SW480 (cell line): ENCODE measurements at places on chromosomes 13 and 19.
A peak's percentile ranks its signal among the peaks of the same experiment; 100 is the strongest.

DNA sequence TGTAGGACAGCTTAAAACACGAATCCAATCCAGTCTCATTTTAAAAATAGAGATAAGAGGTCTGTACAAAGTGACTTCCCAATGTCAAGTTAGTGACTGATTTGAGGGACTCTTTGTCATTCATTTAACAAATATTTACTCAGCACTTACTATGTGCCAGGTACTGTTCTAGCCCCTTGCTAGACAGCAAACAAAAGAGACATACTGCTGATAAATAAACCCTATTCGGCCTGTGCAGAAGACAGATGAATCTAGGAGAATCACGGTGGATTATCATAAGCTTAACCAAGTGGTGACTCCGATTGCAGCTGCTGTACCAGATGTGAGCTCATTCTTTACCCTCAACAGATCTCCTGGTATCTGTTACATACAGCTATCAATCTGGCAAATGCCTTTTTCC, 6.4 kb upstream of the ELF1 start:
- DNase-seq: no peak

DNA sequence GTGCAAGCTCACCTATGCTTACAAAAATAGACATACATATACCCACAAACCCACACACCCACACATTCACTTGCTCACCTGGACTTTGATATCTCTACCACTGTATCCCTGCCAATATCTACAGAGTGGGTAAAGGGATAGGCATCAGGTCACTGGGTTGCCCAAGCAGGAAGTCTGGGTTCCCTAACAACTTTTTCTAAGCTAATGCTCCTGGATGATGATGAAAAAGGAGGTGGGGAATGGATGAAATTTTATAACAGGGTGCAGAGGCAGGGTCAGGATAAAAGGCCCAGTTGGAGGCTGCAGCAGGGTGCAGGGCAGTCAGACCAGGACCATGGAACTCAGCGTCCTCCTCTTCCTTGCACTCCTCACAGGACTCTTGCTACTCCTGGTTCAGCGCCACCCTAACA, at the start of gene CYP2B6:
CYP2B6 (plus strand) TSS at position 311 of the 410 bp plus-strand sequence; CDS start at position 335, 24 bp downstream.
- DNase-seq: peak; percentile 84

DNA sequence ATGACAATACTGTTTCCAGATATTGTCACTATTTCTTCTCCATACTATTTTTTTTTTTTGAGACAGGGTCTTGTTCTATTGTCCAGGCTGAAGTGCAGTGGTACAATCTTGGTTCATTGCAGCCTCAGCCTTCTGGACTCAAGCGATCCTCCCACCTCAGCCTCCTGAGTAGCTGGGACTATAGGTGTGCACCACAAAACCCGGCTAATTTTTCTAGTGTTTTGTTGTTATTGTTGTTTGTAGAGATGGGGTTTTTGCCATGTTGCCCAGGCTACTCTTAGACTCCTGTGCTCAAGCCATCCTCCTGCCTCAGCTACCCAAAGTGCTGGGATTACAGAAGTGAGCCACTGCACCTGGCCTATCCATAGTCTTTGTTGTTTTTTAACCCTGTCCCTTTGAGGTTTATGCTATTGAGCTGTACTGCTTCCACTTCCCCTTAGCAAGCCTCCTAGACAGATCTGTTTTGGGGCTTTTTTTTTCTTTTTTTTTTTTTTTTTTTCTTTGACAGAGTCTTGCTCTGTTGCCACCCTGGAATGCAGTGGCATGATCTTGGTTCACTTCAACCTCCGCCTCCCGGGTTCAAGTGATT, 27.6 kb upstream of the MAP3K10 start:
- no peak for DNase-seq

GRCh38 chr19:47112166-47112996, 1.2 kb downstream of the ZC3H4 start:
- DNase-seq: peak; percentile 94

- no peak for DNase-seq
These were observed 5.3 kb downstream of the SLITRK5 start for GRCh38 chr13:87676254-87677042.

- peak; percentile 43 for DNase-seq
These were observed 14.7 kb upstream of the DHDH start for GRCh38 chr19:48918801-48919247.

GRCh38 chr19:35727956-35728706, 10.3 kb downstream of the KMT2B start:
- DNase-seq: no peak

GRCh38 chr13:63972328-63972727, 2556.7 kb upstream of the PCDH20 start:
- DNase-seq: no peak

DNA sequence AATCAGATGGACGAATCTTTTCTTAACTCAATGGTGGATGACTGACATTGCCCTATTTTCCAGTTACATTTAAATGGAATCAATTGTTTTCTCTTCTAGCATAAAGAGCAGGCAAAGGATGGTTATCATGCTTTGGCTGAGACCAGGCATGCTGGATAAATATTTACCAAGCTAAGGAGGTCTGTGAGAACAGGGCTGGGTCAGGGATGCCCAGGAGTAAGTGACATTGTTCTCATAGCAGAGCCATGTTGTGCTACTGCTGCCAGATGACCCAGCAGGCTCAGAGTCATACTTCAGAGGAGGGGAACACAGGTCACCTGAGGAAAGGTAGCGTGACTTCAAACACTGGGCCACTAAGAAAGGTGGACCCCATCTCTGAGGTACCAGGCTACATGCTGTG, 116.0 kb upstream of the RNF113B start:
- DNase-seq: no peak

GRCh38 chr19:50652722-50653121, 3.5 kb downstream of the C19orf81 start:
- no peak for DNase-seq

GRCh38 chr19:1856698-1857603, 6.4 kb downstream of the KLF16 start:
- peak; percentile 75 for DNase-seq

DNA sequence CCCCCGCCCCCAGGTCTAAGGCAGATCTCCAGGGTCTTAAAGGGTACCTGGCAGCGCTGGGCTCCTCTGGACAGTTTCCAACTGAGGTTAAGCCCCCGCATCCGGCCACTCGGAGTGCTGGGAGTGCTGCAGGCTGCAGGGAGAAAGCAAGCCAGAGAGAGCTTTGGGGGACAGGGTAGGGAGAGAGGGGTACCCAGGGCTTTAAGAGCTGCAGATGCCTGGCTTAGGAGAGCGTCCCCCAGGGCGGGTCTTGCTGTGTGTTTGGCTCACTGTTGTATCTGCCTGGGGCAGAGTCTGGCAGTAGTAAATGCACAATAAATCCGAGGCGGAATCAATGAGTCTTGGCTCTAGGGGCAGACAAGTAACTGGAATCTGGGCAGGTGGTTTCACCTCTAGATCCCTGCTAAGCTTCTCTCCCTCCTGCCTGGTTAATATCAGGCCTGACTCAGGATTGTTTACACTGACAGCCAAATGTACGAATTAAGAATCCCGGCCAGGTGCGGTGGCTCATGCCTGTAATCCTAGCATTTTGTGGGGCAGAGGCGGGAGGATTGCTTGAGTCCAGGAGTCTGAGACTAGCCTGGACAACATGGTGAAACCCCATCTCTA, 798 bp upstream of the COX6B2 start:
- DNase-seq: no peak

GRCh38 chr13:95437561-95437960, 115.0 kb upstream of the CLDN10 start:
- no peak for DNase-seq

DNA sequence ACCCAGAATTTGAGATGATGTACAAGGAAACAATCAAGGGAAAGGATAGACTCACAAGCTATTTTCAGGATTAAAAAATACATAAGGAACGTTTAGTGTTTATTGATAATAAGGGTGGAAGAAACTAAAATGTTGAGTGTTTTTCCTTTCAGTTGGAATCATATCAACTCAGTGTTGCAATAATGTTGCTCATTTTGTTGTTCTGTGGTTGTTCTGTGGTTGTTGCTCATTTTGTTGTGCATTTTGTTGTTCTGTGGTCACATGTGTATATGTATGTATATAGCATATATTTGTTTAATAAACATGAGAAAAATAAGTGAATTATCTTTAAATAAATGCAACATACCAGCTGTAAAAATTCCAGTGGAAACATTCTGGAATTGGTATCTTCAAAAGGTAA, 262.4 kb upstream of the SPRY2 start:
- no peak for DNase-seq

DNA sequence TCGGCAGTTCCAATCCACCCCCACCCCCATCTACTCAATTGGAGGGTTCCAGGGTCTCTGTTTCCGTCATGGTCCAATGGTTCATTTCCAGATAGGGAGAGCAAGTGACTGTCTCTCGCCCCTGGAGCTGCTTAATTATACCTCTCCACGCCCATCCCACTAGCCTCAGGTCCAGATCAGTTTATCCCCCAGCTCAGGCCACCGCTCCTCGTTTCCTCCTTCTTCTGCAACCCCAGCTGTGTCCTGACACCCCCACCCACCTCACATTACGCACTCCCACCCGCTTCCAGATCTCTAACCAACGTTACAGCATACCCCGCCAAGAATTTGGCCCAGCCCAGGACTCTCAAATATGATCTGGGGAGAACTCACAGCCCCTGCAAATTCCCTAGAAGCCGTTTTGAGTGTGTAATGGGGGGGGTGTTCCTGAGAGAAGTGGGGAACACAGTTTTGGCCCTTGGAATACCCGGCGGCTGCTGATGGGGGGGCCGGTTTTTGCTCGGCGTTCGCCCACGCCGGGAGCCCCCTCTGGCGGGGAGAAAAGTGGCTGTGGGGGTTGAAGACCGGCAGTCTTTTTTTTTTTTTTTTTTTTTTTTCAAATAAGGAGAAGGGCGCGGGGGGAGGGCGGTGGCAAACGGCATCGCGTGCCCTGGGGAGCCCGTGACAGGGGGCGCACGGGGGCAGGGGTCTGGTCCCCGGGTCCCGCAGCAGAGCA, 1.7 kb upstream of the PDE4A start:
- DNase-seq: peak; percentile 55

DNA sequence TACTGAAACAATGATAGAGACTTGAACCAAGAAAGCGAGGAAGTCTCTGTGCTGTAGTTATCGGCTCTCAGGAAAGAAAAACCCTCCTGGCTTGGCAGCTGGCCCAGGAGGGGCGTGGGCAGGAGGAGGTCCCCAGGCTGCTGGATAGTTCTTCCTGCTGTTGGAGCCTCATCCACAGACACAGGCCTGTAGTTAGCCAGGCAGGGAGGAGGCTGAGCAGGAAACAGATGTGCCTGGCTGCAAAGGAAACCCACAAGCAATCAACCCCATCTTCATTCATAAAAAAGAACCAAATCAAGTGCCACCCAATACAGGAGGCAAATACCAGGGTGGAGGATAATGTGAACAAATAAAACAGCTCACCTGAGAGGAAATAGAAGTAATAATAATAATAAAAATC, 86.2 kb downstream of the IRS2 start:
- DNase-seq: peak; percentile 41

DNA sequence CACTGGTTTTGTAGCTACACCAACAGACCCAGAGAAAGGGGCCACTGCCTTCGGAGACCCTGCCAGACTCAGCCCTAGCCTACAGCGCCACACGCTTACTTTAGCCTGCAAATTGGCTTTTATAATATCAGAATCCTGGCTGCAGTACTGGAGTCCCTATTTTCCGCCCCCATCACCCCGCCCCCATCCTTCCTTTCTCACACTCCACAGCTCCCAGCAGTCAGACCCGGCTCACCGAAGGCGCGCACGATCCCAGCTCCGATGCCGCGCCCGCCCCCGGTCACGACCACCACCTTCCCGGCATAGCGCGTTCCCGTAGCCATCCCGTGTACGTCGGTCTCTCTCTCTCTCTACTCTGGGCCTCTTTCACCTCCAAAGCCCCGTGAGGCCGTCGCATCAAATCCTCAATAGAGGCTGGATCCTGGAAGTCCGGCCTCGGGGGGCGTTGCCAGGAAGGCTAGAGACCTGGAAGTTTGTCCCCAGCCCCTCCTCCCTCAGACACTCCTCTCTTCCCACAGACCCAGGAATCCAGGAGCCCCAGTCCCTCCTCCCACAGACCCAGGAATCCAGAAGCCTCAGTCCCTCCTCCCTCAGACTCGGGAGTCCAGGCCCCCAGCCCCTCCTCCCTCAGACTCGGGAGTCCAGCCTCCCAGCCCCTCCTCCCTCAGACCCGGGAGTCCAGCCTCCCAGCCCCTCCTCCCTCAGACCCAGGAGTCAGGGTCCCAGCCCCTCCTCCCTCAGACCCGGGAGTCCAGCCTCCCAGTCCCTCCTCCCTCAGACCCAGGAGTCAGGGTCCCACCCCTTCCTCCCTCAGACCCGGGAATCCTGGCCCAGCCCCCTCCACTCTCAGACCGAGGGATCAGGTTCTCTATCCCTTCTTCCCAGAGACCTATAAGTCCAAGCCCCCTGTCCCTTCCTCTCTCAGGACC, at the start of gene HSD17B14:
HSD17B14 (minus strand) TSS at position 403 of the 929 bp plus-strand sequence; CDS start at position 323, 80 bp downstream.
- DNase-seq: no peak

DNA sequence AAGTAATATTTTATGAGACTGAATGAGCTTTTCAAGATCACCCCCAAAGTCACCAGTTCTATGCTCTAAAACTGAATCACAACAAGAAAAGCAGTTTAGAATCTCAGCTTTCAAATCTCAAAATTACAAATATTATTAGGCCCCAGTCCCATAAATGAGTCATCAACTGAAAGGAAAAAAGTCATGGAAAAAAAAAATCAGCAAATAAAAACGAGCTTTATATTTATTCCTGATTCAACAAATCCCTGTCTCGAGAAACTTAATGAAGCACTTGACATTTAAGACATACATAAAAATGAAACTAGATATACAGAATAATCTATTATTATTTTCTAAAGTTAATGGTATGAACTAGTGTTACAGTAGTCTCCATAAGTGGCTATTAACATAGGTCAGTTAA, 203.0 kb downstream of the DIAPH3 start:
- no peak for DNase-seq

DNA sequence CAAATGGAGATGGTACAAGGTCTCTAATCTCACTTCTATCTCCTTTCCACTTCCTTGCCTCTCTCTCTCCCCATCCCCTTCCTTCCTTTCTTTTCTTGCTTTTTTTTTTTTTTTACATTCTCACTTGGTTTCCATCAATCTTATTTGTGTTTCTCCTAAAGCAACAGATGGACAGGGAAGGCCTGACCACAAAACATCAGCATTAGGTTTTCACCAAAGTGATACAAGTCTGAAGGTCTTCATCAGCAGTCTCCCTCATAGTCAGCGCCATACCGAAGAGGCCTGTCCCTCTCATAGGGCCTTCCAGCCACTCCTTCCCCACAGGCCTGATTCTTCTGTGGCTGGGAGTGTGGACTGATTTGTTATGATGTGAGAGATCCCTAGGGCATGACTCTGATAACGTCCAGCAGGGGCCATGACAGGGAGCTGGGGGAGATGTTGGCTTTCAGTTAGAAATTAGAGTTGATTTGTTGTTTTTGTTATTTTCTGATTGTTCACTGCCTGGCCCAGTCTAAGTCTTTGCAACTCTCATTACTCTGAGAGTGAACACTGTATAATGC, 158.7 kb downstream of the SLC7A1 start:
- no peak for DNase-seq

DNA sequence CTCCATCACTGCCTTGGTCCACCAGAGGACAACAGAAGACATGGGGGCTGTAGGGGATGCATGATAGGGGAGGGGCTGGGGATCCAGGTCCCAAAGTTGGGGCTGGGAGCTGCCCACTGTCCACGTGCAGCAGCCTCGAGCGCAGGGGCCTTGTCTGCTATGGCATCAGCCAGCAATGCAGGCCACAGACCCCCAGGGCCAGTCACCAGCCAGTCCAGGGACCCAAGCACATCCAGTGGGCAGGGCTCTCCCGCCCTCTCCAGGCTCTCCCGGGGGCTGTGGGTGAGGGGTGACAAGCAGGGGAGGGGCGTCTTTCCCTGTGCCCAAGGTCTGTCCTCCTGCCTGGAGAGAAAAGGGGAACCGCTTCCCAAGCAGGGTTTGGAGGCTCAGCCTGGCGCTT, 32.8 kb downstream of the PEPD start:
- no peak for DNase-seq
